ENCODE measurements at places on chromosomes 3 and 15.

GRCh38 chr3:84742915-84743425 lies 215.8 kb upstream of the CADM2 start:
- no peak for DNase-seq

DNA sequence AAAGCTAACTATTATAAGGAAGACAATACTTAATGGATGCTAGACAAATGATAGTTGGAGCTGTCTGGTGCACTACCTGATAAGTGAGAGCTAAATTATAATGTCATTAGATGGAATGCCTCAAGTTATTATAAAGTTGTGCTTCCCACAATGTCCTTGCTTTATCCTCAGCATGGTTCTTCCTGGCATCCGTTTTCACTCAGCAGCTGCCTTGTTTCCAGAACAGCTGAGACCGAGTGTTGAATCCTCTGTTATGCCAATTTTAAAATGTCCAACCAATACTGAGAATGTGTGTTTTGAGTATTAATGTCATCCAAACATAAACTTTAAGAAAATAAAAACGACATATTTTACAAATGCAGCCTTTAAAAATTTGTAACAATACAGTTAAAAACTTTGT lies 286.7 kb upstream of the SOX2 start:
- no peak for DNase-seq

DNA sequence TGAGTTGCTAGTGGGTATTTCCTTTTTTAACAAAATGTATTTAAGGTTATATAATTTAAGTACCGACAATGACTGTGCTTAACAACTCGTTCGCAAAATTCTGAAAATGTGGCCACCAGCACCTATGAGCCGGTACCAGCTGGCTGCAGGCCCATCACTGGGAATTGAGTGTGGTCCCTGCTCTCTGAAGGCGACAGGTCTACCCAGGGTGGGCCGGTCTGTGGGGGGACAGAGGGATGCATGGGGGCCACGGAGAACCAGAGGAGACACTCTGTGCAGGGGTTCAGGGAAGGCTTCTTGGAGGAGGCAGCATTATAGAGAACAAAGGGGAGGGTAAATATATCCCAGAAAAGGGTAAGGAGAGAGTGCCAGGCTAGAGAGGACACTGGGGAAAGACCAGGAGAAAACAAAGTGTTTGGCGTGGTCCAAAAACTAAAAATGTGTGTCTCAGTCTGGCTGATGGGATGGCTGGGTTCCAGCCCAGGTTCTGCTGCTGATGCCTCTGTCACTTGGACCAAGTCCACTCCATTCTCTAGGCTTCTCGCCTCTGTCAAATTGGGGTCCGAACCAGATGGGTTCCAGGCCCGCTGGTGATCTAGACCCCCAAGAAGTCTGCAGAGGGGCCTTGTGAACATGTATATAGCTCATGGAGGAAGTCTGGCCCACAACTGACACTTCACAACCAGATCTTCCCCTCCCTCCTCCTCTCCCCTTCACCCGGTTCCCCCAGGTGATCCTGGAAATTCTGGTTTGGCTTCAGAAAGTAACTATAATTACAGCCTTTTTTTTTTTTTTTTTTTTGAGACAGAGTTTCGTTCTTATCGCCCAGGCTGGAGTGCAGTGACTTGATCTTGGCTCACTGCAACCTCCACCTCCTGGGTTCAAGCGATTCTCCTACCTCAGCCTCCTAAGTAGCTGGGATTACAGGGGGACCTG lies 10.7 kb upstream of the CYP11A1 start:
- DNase-seq, result no peak

- DNase-seq, result no peak
Observed at GRCh38 chr3:193407688-193408087, 29.1 kb upstream of the ATP13A5 start.

- no peak for DNase-seq
Observed at GRCh38 chr3:57141719-57142410, 23.3 kb downstream of the IL17RD start.

DNA sequence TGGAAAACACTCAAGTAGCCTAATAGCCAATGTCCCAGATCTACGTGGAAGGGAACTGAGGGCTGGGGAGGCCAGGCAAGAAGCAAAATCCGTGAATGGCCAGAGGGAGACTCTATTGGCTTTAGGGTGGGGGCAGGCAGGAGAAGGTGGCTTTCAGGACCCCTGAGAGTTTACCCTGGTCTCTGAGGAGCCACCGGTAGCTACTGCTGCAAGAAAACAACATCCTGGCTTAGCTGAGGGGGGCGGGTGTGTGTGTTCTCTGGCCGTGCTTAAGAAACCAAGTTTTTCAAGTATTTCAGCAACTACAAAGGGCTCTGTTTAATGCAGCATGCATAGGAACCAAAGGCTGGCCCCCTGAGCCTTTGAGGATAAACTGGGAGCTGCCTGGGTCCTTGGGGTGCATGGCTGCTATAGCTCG lies 47.6 kb upstream of the TRPM1 start:
- no peak for DNase-seq

DNA sequence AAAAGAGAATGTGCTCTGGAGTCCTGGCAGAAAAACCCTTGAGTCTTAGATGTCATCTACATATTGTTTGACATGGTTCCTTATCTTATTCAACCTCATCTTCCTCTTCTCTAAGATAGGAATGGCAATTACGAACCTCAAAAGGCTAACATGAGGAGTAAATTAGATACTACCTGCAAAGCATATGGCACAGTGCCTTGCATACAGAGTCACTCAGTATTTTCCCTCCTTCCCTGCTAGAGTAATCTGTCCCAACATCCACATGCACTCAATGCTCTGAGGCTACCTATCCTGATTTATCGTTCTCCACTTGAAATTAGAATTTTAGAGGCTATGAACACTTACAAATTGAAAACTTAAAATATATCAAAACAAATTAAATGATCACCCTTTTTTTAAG lies 386.7 kb downstream of the RSL24D1 start:
- DNase-seq, result no peak

GRCh38 chr3:65436580-65436979 lies 602.1 kb downstream of the MAGI1 start:
- no peak for DNase-seq

- DNase-seq, result no peak
Observed at GRCh38 chr15:48435321-48435720, 104.1 kb downstream of the DUT start.

DNA sequence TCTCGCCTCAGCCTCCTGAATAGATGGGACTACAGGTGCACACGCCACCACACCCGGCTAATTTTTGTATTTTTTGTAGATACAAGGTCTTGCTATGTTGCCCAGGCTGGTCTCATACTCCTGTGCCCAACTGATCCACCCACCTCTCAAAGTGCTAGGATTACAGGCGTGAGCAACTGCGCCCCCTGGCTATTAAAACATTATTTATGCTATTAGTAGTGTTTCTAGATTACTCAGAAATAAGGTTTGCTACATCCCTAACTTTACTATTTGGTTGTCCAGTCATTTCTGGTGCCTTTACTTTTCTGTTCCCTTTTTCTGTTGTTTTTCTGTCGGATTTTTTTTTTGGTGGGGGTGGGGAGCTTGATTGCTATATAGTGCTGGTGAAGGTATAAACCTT lies 393.6 kb upstream of the TPM1 start:
- DNase-seq, result no peak

DNA sequence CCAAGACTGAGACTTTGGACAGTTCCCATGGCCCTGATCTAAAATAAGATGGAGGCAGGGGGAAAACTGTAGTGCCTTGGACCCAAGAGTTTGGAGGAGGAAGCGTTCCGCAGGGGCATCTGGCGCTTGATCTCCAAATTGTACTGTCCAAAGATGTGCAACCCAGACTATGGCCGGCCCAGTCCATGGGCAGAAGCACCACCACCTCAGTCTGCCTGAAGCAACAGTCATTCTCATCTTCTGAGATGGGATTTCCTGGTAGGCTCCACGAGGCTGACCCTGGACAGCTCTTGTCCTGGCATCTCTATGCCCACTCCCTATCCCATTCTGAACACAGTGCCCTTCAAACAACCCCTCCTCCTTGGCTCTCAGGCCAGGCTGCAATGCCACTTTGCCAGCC lies 3.6 kb downstream of the INSYN1 start:
- no peak for DNase-seq

- DNase-seq, result peak; percentile 56
Observed at GRCh38 chr3:61956236-61956635, 394.9 kb downstream of the PTPRG start.

DNA sequence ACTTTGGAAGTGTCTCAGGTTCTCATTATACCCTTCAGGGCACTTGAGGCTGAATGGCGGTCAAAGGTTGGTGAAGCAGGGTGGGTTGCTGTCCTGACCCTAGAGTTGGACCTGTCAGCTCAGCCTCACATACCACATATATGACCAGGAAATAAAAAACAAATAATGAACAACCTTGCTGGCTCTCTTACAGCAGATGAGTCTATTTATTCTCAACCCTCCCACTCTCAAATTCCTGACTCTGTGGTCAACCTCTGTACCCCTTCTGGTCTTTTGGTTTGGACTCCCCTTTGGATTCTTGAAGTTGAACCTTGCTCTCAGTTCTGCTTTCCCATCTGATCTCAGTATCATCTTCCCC lies 16.9 kb downstream of the PPP2R3A start:
- DNase-seq, result no peak

- no peak for DNase-seq
Observed at GRCh38 chr3:139460529-139460928, 15.8 kb downstream of the RBP2 start.

DNA sequence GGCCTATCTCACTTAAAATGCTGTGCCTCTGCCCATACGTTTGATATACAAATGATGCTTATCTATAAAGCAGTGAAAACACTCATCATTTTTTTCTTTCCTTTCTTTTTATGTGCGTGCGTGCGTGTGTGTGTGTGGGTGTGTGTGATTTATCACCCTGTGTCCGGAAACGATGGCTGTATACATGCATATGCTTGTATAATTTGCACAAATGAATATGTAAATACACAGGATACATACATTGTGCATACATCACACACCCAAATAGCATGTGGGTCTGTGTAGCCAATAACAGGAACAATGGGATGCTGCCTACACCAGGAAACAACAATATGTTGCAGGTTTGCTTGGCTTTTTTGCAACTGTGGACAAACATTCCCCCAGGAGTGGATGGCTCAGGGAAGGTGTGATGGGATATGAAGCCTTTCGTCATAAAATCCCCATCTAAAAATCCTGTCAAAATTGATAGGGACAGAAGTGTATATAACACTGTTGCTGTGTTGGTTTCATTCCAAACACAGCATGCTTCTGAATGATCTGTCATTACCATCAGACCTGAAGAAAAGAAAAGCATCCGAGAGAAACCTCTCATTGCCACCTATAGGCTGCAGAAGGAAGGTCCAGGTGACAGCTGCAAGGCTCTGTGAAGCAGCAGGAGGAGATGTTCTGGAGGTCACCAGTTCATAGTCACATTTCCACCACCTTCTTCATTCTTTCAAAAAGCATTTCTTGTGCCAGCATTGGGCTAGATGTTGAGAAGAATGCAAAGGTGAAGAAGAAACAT lies 503.9 kb upstream of the NR2F2 start:
- no peak for DNase-seq

DNA sequence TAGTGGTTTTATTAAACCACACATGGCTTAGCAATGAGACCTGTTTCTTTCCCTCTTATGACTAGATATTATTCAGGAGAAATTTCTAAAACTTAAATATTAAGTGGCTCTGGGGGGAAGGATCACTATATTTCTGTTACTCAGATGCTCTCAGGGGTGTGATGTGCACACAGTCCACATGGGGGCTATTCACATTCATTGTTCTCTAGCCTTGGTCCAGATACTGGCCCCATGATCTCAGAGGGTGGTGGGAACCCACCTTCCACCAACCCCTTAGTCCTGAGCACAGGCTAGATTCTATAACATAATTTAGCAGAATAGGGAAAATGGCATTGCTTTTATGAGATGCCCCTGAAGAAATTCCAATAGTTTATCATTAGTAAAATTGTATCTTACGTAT lies 149.0 kb upstream of the ST8SIA2 start:
- DNase-seq, result no peak

- DNase-seq, result peak; percentile 61
Observed at GRCh38 chr15:88649286-88649733, 10.5 kb downstream of the ISG20 start.

GRCh38 chr3:56219894-56220805 lies 248.1 kb downstream of the ERC2 start:
- DNase-seq, result no peak
